Fibroblast of upper back skin (primary cell): ENCODE measurements at places on chromosomes 5 and 9.

DNA sequence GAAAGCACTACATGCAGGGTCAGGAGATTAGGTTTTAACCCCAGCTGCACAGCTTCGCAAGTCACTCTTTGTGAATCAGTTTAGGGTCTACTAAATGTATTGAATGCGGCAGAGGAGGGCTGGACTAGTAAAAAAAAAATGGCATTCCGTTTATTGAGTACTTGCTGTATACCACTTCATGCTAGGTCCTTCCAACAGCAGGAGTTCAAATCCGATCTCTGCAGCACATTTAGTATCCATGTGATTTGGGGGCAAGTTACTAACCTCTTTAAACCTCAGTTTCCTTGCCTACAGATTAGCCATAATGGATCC, 204.4 kb downstream of the SNCAIP start:
- no peak for DNase-seq

DNA sequence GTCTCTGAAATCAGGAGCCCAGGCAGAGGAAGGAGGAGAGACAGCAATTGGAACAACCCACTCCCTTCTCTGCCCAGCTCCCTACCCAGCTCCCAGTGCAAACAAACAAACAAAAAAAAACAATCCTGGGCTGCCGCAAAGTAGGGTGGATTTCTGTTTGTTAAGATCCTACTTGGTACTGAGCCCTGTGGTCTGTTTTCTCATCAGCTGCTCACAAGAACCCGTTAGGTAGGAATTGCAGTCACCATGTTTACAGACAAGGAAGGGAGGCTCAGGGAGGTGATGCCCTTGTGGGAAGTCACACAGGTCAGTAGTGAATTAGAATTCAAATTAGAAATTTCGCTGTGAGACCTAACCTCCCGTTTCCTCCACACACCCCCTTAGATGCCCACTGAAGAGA, 128.8 kb upstream of the RAD23B start:
- DNase-seq: no peak

GRCh38 chr9:92680166-92681119, 10.5 kb upstream of the IPPK start:
- DNase-seq: no peak

DNA sequence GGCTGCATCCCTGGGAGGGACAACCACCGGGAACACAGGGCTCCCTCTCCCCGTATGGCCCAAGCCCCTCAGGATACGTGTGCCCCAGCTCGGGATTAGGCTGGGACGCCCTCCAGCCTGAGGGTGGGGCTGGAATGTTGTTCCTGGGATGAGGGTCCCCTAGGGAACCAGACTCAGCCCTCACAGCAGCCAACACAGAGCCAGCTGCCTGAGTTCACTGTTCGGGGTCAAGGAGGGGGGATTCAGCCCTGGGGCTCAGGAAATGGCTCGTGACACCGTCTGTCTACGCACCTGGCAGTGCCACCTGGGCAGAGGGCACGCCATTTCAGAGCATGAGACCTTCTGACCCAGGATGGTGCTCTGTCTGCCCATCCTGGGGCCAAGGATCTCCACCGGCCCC, 8.9 kb downstream of the RNF44 start:
- DNase-seq: no peak

GRCh38 chr5:147921136-147921535, 14.8 kb upstream of the C5orf46 start:
- DNase-seq: no peak

- DNase-seq: no peak
Measured at GRCh38 chr5:165502893-165503691, 1997.7 kb downstream of the MAT2B start.
